ENCODE measurements at places on chromosomes 3 and 15.

GRCh38 chr15:82943176-82943575 is 9.3 kb downstream of the HOMER2 start:
- no peak for DNase-seq

DNA sequence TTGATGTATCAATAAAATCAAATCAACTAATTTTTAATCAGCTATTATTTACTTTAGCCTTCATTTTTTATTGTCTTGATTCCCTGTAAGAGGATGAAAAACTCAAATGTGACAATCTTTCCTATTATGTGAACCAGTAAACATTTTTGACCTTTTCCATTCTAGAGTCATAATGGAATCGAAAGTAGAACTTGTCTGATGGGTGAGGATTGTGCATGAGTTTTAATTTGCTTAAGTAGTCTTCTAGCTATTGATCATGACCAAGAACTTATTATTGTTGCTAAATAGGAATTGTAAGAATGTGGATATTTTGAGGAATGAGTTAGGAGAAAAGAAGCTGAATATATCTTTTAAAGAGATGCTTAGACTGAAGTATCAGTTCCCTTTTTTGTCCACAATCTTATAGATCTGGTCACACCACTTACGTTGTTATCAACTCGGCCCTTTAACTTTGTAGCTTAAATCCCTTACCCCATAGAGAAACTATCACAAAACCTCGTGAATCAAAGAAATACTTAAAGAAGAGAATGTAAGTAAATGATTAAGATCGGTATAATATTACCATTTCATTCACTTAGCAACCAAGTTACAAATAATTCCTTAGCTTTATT is 147.3 kb downstream of the TP63 start:
- no peak for DNase-seq

DNA sequence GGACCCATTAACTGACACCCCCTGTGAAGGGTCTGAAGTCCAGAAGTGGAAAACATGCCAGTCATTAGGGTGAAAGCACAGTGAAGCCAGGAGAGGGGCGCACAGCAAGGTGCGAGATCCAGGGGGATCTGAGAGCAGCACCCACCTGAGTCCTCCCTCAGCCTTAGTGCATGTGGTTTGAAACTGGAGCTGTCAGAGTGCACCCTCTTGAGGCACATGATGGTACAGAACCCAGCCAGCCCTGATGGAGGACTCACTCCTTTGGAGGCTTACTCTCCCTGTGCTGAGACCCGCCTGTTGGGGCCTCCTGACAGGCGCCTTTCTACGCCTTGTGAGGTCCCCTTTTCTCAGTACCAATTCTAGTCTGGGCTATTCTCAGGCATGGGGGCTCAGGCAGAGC is 77.8 kb downstream of the IL20RB start:
- no peak for DNase-seq

DNA sequence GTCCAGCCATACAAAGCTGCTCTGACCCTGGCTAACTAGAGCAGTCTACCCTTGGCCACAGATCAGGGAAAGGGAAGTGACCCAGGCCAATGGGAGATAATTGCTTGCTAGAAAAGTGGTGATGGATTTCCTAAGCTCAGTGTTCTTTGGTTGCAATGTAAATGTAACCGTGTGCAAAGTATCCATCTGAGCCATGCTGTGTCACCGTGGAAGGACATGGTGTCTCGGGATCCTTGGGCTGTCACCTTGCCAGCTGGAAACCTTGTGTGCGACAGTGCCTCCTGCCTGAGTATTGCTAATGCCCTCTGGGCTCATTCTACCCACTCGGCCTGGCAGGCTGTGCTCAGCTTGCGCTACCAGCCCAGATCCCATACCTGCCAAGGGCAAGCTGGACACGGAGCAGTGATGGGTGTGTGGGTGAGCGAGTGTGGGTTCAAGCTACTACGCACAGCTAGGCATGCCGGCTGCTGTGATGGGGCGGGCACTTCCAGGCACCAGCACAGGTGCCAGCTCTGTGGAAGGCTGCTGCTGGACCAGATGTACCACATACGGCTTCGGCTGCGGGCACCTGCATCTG is 10.7 kb upstream of the SIAH2 start:
- no peak for DNase-seq

DNA sequence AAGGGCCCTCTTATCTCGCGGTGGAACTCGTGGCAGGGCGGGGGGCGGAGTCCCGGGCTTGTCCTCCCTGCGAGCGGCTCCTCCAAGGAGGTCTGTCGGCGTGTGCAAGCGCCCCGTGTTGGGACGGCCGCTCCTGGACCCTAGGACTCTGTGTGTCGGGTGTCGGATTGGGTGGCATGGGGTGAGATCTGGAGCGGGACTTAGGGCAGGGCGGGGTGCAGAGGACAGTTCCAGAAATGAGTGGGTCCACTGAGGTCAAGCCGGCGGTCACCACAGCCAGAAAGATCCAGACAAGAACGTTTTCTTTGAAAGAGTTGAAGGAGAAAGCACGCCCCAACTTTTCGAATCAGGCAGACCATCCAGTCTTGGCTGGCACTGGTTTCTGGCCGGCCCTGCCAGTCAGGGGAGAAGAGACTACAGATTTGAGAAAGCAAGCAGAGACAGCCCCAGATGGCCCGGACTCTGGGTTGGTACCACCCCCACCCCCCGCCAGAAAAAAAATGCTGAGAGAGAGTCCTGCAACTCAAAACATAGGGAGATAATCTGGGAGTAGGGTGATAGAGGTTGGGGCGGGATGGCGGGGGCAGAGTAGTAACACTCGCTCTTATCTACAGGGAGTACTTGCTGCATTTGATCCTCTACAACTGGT is 784 bp upstream of the CISH start:
- no peak for DNase-seq

DNA sequence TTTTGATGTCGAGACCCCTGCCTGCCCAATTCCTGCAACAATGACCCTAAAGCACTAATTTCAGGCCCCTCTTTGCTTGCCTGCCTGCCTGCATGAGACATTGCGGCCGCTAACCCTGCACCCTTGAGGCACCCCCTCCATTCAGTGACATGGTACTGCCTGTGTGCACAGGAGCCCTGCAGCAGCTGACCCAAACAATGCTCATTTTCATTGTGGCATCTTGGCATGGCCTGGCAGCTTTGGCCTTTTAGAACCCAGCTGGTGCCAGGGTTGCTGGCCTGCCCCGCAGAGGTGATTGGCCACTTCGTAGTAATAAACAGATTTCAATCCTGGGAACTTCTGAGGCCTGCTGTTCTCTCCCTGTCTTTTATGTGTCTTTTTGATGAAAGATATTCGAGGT is 33.8 kb downstream of the SLCO3A1 start:
- no peak for DNase-seq

GRCh38 chr15:49843725-49844124 is 222.9 kb downstream of the DTWD1 start:
- no peak for DNase-seq

GRCh38 chr15:100508641-100509300 is 20.0 kb downstream of the CERS3 start:
- DNase-seq: no peak

Data from fibroblast of gingiva (primary cell).